ENCODE measurements at places on chromosomes 7 and 10. TPM values are rescaled to one million over a fixed set of nuclear protein-coding genes. Genes with fewer than 3 reads are reported as not detected.

DNA sequence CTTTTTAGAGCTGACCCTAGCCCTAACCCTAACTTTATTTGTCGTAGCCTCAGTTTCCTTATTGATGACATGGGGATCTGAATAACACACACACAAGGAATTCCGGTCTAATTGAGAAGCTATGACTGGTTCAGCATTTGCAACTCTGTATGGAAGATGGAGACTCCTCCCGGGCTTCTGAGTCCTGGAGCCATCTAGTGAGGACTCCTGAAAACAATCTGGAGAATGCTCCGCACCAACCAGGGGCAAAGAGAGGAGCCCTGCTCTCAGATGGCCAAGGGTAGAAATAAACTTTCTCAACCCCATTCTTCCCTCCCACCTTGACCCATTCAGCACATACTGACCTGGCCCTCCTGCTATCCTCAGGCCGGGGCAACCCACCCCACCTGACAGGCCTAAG lies 26.4 kb downstream of the MBL2 start:
- no peak for DNase-seq
- no peak overlapping the region for H3K4me3 ChIP-seq
- no peaks in the 10 kb centered on the region for H3K36me3 ChIP-seq

- no peak overlapping the region for H3K4me3 ChIP-seq
- H3K27me3 ChIP-seq: peaks cover 32% of the 10 kb centered on the region
- no peaks in the 10 kb centered on the region for H3K36me3 ChIP-seq
- DNase-seq: no peak
Measured at GRCh38 chr7:23242321-23242720, 4.3 kb upstream of the GPNMB start.

DNA sequence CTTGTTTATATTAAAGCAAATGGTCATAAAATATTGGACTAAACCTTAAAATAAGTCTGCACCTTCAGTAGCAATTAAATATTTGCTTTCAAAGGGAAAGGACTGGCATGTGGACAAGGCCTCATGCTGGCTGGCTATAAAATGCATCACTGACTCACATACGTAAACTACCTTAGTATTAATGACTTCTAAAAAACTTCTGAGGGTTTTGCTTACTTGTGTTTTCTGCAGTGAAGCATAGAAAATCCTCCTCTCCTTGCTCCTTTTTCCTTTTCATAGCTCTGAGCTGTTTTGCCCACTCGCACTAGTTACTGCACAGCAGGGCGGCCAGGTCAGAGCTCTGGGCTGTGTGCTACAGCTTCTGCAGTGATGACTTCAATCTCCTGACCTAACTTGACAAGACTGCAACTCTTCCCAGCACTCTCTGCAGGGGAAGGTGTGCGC lies 82.3 kb downstream of the CUL2 start:
- H3K36me3 ChIP-seq: peaks cover 28% of the 10 kb centered on the region
- no peak overlapping the region for H3K4me3 ChIP-seq
- H3K27ac ChIP-seq: no peak overlapping the region
- no peak for DNase-seq
- peaks cover 6% of the 10 kb centered on the region for H3K4me1 ChIP-seq

DNA sequence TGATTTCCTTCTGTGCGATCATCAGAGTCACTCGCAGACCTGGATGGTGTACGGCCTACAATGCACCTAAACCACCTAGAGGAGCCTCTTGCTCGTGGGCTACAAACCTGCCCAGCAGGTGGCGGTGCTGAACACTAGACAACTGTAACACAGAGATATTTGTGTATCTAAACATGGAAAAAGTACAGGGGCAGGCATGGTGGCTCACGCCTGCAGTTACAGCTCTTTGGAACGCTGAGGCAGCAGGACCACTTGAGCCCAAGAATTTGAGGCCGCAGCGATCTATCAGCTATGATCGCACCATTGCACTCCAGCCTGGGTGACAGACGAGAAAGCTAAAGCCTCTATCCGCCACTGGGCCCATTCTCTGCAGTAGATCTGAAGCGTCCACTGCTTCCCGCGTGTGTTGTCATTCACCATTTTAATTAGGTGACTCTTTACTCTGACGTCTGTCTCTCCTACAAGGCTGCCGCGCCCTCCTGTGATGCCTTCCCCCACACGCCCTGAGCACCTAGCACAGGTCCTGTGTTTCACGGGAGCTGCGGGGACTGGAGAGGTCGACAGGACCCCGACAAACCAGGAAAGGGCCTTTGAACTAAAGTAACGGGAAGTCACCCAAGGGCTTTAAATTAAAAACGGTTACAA lies 774 bp downstream of the TUBGCP2 start:
- H3K36me3 ChIP-seq: peaks cover 24% of the 10 kb centered on the region
- peak overlapping the region; percentile 94 for H3K4me3 ChIP-seq
- H3K4me1 ChIP-seq: peaks cover 20% of the 10 kb centered on the region
- H3K27ac ChIP-seq: peak overlapping the region; percentile 98

DNA sequence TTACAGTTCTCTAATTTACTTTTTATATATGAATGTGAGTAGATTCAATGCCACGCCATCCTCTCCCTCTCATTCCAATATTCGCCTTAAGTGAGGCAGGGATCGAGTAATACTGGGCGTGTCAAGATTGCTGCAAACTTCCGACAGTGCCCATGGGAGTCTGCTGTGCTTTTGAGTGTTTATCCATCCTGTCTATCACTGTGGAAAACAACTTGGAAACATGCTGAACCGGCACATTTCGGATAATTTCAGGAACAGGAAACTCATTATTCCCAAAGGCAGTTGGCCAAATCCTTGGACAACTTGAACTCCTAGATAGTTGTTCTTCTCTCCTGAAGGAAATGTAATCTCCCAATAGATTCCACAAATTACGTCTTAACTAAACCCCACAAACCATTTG lies 28.5 kb downstream of the PIP4K2A start:
- H3K27ac ChIP-seq: peak overlapping the region; percentile 45
- H3K36me3 ChIP-seq: peaks cover 6% of the 10 kb centered on the region
- H3K4me1 ChIP-seq: peaks cover 64% of the 10 kb centered on the region
- no peaks in the 10 kb centered on the region for H3K27me3 ChIP-seq
- DNase-seq: no peak
- H3K4me3 ChIP-seq: no peak overlapping the region

Gene ACBD7
- total RNA-seq: 1.3 TPM
